ENCODE measurements at places on chromosomes 13 and 19.
A peak's percentile ranks its signal among the peaks of the same experiment; 100 is the strongest.

DNA sequence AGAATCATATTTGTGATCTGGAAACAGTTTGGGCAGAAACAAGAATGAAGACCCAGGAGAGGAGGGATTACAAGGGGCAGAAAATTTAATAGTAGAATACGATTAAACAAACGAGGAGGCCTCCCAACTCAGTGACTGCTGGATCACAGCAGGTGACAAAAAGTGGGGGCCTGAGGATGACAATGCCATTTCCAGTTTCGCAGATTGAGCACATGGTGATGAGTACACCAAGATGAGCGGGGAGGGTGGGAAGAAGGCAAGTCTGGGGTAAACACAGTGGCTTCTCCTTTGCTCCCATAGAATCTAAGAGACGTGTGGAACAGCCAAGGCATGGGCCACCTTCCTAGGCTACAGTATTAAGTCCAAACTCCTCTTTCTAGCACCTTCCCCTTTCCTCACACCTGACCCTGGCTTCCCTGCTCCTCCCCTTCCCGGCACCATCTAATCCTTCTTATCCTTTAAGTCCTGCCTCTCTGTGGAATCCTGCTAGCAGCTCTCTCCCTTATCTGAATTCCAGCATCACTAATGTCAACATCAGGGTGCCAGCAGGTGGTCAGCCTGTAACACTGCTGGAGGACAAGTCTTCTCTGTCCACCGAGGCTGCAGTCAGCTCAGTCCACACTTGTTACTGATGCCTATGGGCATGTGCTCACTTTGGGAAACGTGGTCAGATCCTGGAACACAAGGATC is 13.5 kb downstream of the ATP7B start:
- DNase-seq = peak; percentile 89

DNA sequence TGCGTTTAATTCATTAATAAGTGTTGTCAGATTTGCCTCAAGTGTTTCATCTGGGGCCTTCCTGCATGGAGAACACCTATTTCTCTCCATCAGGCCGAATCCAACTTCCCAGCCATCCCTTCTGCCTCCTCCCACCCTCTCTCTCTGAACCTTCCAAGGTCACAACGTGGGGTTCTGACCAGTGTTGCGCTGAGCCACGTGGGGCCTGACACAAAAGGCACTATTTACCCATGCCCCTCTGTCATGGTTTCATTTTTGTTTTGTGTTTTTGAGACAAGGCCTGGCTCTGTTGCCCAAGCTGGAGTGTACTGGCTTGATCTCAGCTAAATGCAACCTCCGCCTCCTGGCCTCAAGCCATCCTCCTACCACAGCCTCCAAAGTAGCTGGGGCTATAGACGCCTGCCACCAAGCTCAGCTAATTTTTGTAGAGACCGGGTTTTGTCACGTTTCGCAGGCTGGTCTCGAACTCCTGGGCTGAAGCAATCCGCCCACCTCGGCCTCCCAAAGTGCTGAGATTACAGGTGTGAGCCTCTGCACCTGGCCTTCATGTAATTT is 8.6 kb upstream of the IRGC start:
- no peak for DNase-seq

- no peak for DNase-seq
Observed at GRCh38 chr13:111667757-111668156, 347.3 kb downstream of the TEX29 start.

GRCh38 chr13:55887561-55887960 is 1253.2 kb upstream of the PRR20A start:
- no peak for DNase-seq

- DNase-seq = no peak
Observed at GRCh38 chr13:27463500-27463899, 13.1 kb upstream of the MTIF3 start.

DNA sequence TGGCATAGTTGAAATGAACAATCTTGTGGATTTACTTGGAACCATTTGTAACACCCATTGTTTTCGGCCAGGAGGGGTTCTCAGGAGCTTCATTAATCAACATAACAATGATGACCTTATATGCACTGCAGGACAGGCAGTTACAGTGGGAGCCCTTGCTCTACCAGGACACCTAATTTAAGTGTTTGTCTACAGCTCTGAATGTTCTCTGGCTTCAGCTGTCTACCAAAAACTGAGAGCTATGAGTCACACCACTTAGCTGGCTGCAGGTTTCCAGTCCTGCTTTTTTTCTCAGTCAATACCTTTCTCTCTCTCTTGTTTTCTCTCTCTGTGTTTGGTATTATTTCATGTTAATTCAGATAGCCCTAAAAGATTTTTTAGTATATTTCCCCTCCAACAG is 105.4 kb upstream of the MBNL2 start:
- DNase-seq = peak; percentile 73

DNA sequence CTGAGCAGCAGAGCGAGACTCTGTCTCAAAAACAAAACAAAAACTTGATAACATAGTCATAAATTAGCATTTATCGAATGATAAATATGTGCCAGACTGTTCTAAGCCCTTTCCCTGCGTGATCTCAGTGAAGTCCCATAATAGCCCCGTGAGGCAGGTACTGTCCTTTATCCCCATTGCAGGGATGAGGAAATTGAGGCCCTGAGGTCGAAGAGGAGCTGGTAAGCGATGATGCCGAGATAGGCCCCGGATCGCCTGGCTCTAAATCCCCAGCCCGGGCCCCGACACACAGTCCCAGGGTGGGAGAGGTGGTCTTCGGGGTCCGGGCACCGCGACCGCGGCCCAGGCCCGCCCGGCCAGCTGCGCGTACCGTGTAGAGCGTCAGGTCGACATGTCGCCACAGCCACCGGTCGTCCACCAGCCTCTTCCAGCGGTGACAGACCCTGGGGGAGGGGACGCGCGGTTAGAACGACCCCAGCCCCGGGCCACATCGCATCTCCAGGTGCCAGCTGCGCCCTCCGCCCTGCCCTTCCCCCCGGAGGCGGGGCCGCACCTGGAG is 625 bp downstream of the FBXL12 start:
- DNase-seq = no peak

DNA sequence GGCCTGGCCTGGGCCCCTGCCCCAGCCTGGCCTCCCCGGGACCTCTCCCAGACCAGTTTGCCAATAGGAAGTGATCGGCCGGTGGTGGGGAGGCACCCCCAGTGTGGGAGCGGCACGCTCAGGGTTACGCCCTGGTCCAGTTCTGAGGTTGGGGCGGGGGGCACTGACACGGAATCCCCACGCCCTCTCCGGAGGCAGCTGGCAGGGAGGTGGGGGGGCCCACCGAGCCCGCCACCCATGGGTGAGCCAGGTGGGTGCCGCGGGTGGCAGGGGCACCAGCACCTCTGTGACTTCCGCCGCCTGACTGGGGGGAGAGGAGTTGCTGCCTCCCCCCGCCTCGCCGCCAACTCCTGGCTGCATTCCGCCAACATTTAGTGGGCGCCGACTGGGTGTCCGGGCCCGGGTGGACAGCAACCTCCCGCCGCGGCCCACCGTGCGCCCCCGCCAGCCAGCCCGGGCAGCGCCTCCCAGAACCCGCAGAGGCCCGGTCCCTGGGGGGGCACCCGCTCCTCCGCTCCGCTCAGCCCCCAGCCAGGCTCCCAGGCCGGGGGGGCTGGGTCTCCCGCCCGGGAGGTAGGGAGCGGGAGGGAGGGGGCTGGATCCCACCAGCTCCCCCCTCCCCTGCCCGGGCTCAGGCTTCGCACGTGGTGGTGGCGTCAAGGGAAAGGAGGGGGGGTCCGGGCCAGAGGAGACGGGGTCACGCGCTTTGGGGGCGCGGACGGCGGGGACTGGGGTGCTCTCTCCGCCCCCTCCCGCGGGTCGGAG is 2.0 kb downstream of the ZBTB7A start:
- DNase-seq = peak; percentile 51

GRCh38 chr19:24159707-24160106 is 72.7 kb downstream of the ZNF254 start:
- peak; percentile 69 for DNase-seq

- no peak for DNase-seq
Observed at GRCh38 chr19:41811036-41811435, 14.6 kb downstream of the CEACAM3 start.

GRCh38 chr13:103195762-103196161 is 129.5 kb upstream of the SLC10A2 start:
- no peak for DNase-seq

GRCh38 chr13:62093984-62094780 is 678.5 kb upstream of the PCDH20 start:
- no peak for DNase-seq

DNA sequence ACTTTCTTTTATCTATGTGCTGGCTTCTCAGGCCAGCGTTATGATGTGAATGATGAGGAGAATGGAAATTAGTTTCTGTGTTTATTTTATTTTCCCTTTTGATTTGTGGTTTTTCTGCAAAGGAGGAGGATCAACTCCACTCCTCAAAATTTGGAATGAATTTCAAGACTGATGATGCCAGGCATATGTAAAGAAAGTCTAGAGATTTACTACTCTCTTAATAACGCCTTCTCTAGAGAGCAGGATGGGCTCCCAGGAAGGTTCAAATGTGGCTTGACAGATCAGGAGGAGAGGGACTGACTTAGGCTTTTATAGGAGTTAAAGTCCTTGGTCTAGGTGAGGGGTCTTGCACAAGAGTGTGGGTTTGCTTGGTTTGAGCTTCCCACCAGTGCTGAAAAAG is 15.1 kb upstream of the POSTN start:
- no peak for DNase-seq

DNA sequence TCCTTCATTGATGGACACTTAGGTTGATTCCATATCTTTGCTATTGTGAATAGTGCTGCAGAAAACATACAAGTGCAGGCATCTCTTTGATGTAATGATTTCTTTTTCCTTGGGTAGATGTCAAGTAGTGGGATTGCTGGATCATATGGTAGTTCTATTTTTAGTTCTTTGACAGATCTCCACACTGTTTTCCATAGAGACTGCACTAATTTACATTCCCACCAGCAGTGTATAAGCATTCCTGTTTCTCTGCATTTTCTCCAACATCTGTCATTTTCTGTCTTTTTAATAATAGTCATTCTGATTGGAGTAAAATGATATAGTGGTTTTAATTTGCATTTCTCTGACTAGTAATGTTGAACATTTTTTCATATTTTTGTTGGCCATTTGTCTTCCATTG is 116.7 kb downstream of the LMO7 start:
- DNase-seq = no peak

- no peak for DNase-seq
Observed at GRCh38 chr13:99414048-99414995, 87.0 kb upstream of the TM9SF2 start.

GRCh38 chr13:46607768-46608564 is 55.0 kb downstream of the LRCH1 start:
- DNase-seq = peak; percentile 32

DNA sequence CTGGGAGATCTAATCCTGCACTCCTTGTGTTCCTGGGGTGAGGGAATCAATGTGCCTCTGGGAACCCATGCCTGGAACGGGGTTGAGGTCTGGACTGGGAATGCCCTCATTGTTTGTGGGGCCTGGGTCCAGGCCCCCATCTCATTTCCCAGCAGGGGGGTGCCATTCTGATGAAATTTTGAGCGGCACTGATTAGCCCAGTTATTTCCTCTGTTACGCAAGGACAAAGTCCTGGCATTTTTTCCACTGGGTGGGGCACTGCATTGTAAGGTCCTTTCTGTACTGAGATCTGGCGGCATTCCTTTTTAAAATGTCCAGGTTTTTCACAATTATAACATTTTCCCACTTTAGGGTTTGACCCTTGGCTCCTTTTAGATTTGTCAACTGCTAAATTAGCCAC is 14.8 kb downstream of the FPR3 start:
- DNase-seq = no peak

DNA sequence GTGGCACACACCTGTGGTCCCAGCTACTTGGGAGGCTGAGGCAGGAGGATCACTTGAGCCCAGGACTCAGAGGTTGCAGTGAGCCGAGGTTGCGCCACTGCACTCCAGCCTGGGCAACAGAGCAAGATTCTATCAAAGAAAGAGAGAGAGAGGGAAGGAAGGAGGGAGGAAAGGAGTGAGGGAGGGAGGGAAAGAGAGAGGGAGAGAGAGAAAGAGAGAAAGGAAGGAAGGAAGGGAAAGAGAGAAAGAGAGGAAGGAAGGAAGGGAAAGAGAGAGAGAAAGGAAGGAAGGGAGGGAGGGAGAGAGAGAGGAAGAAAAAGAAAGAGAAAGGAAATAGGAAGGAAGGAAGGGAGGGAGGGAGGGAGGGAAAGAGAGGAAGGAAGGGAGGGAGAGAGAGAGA is 12.4 kb downstream of the NRTN start:
- no peak for DNase-seq

GRCh38 chr13:49062297-49062896 is 86.7 kb downstream of the FNDC3A start:
- no peak for DNase-seq

- DNase-seq = no peak
Observed at GRCh38 chr13:29563941-29564340, 31.5 kb downstream of the SLC7A1 start.

DNA sequence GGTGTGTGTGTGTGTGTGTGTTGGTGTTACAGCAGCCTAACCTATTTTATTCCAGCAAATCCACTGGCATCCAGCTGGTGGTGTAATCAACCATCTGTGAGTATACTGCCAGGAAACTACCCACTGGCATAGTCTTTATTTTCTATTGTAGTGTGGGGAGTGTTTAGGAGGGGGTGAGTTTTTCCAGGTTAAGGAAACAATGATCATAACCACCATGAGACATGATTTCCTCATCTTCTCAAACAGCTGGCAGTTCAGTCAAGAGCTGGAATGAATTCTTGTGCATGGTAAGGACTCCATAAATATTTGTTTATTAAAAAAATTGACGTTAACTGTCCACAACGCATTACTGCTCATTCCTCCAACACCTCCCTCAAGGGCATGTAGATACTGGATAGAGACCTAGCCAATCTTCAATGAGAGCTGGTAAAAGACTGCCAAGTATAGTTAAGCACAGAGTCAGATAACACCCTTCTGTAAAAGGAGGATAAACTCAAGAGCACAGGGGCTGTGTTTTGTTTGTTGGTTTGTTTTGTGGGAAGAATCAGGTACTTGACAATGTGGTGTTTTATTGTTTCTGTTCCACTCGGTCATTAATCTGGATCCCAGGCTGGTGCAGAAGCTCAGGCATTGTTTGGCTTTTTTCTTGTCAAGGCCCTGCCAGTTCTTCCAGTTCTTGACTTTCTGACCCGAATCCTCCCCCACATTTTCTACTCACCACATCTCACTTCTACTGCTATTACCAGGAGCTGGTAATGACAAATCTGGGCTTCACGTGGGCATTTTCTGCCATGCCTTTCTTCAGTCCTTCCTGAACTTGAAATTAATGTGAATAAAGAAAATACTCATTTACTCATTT is 31.6 kb upstream of the SLC46A3 start:
- peak; percentile 23 for DNase-seq

DNA sequence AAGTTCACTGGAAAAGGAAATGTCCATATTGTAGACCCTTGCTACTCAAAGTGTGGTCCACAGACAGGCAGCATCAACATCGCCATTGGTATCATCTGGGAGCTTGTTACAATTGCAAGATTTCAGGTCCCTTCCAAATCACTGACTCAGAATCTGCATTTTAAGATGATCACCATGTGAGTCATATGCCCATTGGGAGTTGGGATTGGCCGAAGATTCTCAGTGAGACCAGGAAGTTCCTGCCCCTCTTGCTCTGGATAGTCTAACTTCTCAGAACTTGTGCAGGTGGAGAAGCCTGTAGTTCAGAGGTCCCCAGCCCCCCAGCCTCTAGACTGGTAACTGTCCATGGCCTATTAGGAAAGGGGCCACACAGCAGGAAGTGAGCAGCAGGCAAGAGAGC is 48.9 kb upstream of the URAD start:
- no peak for DNase-seq

- DNase-seq = peak; percentile 13
Observed at GRCh38 chr13:101152184-101152583, 264.1 kb downstream of the NALCN start.

Measured in DMS53 (cell line).